Adrenal gland (tissue), 19 donors: ENCODE measurements at places on chromosomes 1 and 21.

DNA sequence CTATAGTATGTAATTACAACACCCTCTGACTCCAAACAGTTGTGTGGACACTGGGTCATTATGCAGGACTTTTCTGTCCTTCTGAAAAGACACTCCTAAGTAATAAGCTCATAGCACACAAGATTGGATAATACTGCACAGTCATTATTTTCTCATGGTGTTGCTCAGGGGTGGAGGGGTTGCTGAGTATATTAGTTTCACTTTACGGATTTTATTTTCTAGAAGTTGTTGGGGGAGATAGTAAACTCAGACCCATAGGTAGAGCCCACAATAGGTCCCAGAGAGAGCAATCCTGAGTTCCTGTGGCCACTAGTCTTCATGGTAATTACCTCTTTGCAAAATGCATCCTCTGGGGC, 53.4 kb downstream of the DUSP10 start:
- H3K27me3 ChIP-seq: no peaks in the 10 kb centered on the region
- H3K36me3 ChIP-seq: no peaks in the 10 kb centered on the region
- H3K4me3 ChIP-seq: no peak overlapping the region
- no peak overlapping the region for H3K27ac ChIP-seq
- H3K4me1 ChIP-seq: no peaks in the 10 kb centered on the region

- no peak for DNase-seq
- no peaks in the 10 kb centered on the region for H3K36me3 ChIP-seq
- H3K27me3 ChIP-seq: no peaks in the 10 kb centered on the region
- H3K4me3 ChIP-seq: no peak overlapping the region
- no peaks in the 10 kb centered on the region for H3K4me1 ChIP-seq
- no peak overlapping the region for H3K27ac ChIP-seq
Observed at GRCh38 chr1:189356206-189356605, 1121.5 kb downstream of the BRINP3 start.

DNA sequence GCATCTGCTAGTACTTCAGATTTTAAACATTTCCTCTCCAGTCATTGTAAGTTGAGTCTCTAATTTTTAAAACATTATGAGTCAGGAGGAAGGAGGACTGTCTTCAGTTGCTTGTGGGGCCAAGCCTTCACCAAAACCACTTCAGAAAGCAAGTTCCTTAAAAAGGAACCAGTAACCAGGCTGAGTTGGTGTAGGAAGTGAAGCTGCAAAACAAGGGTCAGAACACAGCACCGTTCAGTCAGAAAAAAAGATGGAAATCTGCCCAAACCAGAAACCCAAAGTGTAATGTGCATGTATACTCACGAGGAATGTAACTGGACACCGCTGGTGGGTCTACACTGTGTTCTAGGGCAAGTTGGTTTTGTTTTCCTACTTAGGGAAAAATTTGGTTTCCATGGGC, 402.1 kb downstream of the SETD4 start:
- no peaks in the 10 kb centered on the region for H3K27me3 ChIP-seq
- no peak for DNase-seq
- no peaks in the 10 kb centered on the region for H3K4me1 ChIP-seq
- H3K27ac ChIP-seq: no peak overlapping the region

DNA sequence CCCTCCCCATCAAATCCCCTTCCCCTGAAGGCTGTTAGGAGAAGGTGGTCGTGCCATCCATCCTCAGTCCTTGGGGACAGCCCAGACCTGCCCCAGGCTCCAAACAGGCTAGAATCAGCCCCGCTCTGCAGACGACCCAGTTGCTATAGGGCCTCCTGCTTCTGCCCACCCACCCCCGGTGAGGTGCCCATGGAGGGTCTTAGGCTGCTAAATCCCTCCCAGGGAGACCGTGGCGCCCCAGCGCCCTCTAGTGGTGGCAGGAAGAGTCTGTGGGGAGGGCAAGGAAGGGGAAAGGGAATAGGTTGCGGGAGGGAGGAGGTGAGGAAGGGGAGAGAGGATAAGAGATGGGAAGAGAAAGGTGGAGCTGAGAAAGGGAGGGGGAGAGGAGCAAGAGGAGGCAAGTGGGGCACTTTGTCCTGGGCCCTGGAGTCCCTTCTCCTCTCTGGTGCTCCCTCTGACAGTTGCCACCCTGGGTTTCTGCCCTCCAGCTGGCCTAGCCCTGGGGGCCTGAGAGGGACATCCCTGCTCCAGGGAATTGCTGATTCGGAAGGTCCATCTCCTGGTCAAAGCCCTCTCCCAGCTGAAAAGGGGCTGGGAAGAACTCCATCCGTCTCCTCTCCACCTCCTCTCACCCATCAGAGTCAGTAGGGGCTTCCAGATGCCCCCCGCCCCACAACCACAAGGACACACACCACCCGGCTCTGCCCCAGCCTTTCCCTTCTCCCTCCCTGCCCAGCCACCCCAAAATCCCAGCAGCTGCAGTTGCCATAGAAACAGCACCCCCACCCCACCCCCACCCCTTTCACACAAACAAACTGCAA, 55.4 kb downstream of the CAMK2N1 start:
- H3K4me3 ChIP-seq: no peak overlapping the region
- DNase-seq: peak; percentile 26
- H3K4me1 ChIP-seq: no peaks in the 10 kb centered on the region
- H3K36me3 ChIP-seq: no peaks in the 10 kb centered on the region
- no peaks in the 10 kb centered on the region for H3K27me3 ChIP-seq
- H3K27ac ChIP-seq: no peak overlapping the region

- H3K4me3 ChIP-seq: no peak overlapping the region
- no peaks in the 10 kb centered on the region for H3K4me1 ChIP-seq
- no peaks in the 10 kb centered on the region for H3K36me3 ChIP-seq
- no peaks in the 10 kb centered on the region for H3K27me3 ChIP-seq
- H3K27ac ChIP-seq: no peak overlapping the region
Observed at GRCh38 chr1:48196237-48196636, 26.3 kb upstream of the SLC5A9 start.

- no peaks in the 10 kb centered on the region for H3K27me3 ChIP-seq
- DNase-seq: no peak
- H3K4me3 ChIP-seq: no peak overlapping the region
- no peak overlapping the region for H3K27ac ChIP-seq
- H3K36me3 ChIP-seq: no peaks in the 10 kb centered on the region
Observed at GRCh38 chr1:41925712-41926111, 7.0 kb upstream of the HIVEP3 start.

DNA sequence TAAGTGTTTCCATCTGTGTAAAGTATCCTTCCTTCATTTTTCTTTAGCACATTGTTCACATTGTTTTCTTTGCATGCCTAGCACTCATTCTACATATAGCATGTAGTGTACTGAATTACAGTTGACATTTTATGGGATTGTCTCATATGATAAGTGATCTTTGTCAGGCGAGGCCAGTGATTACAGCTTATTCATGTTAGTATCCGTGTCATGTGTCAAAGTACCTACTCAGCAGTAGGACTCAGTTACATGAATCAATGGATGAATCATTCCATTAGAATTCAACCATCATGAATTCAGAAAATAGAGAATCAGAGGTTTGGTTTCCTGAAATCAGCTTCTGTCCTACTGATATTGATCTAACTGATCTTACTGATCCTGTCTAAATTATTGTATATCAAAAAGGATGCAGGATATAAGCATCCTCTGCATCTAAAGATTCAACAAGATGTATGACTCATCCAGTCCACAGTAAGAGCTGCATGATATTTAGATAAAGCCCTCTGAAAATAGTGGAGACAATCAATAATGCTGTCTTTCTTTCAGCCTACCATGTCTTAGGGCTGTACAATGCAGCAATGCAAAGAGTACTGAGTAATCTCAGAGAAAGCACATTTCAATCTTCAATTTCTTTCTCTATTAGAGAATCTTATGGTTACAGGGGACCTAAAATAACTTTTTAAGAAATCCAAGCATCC, 20.7 kb upstream of the HRNR start:
- H3K36me3 ChIP-seq: no peaks in the 10 kb centered on the region
- H3K27ac ChIP-seq: no peak overlapping the region
- H3K4me3 ChIP-seq: no peak overlapping the region
- no peak for DNase-seq

DNA sequence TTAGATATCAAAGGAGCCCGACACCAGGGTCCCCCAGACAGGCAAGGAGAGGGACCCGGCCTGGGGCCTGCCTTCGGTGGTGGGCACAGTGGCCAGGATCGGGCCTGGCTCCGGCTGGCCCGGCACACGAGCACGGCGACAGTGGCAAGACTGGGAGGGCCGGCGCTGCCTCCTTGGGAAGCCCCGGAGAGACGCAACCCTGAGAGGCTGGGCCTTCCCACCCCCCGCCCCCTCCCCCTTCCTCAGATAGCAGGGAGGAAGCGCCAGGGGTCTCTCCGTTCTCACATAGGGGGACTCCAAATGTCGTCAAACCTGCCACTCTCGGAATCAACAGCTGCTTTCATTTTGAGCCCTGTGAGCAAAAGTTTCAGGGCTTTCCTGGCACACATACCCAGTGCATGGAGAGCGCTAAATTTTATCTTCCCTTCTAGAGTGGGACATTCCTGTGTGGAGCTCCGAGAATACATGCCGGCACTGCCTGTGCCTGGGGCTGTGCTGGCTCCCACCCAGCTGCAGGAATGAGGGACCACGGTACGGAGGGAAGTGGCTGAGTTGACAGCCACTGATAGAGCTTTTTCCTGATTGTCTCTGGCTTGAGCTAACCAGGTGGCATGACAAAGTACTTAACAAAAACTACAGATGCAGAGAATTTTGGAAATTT, 62.4 kb downstream of the CD247 start:
- H3K36me3 ChIP-seq: no peaks in the 10 kb centered on the region

DNA sequence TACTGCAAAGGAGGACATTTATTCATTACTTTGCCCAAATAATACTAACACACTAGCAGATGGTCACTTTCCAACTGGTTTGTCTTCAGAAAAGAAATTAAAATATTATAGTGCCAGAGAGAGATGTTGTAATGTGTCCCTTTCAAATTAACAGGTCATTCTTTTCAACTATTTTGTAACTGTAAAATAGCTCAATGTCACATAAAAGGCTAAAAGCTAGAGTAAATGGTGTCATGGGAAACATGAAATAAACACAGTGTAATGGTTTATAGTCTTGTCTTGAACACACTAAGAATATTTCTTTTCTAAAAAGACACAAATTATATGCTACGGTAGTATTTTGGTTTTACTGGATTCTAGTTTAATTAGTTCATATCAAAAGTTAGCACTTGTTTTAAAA, 77.8 kb downstream of the ADGRL2 start:
- no peak overlapping the region for H3K27ac ChIP-seq
- no peaks in the 10 kb centered on the region for H3K36me3 ChIP-seq
- peaks cover 28% of the 10 kb centered on the region for H3K4me1 ChIP-seq
- no peaks in the 10 kb centered on the region for H3K27me3 ChIP-seq

- no peak for DNase-seq
- H3K4me3 ChIP-seq: no peak overlapping the region
- H3K27me3 ChIP-seq: no peaks in the 10 kb centered on the region
- H3K4me1 ChIP-seq: no peaks in the 10 kb centered on the region
- no peaks in the 10 kb centered on the region for H3K36me3 ChIP-seq
- no peak overlapping the region for H3K27ac ChIP-seq
Observed at GRCh38 chr21:41581592-41582228, 73.8 kb upstream of the TMPRSS2 start.

DNA sequence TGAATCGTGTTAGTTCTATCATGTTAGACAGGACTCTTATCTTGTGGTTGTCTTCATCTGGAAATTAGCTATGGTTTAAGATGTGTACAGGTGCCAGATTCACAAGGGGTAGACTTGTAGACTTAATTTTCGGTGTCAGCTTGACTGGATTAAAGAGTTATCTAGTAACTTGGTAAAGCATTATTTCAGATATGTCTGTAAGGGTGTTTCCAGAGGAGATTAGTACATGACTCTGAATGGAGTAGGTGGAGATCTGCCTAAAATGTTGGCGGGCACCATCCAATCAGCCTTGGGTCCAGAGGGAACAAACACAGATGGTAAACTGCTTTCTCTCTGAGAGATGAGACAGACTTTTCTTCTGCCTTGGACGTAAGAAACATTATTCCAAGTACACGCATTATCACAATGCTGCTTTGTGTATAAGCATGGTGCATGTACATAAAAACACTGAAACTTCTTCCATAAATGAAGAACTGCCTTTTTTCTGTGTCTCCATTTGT, 434.6 kb downstream of the SMYD3 start:
- H3K4me3 ChIP-seq: no peak overlapping the region
- H3K27ac ChIP-seq: no peak overlapping the region
- no peak for DNase-seq
- no peaks in the 10 kb centered on the region for H3K4me1 ChIP-seq
- H3K36me3 ChIP-seq: no peaks in the 10 kb centered on the region
- no peaks in the 10 kb centered on the region for H3K27me3 ChIP-seq

DNA sequence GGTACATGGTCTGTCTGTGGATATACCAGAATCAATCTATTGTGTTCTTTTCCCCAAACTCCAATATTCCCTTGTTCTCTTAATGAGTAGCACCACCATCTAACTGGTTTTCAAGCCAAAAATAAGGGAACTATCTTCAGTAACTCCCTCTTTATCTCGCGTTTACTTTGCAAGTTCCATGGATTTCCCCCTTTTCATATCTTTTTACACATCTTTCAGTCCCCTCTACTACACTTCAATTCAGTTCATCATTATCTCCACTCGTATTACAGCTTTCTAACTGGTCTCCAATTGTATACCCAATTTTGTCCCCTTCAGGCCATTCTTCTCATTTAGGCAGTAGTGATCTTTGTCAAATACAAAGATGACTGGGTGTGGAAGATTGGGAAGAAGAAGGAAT, 4.1 kb upstream of the TMCO1 start:
- no peaks in the 10 kb centered on the region for H3K36me3 ChIP-seq
- H3K4me3 ChIP-seq: no peak overlapping the region
- no peaks in the 10 kb centered on the region for H3K27me3 ChIP-seq

- DNase-seq: no peak
- no peak overlapping the region for H3K4me3 ChIP-seq
- no peak overlapping the region for H3K27ac ChIP-seq
- no peaks in the 10 kb centered on the region for H3K4me1 ChIP-seq
Observed at GRCh38 chr21:36806103-36806502, 107.2 kb downstream of the SIM2 start.
